ENCODE measurements at places on chromosomes 3 and 15.

GRCh38 chr3:15440891-15441290, 13.5 kb downstream of the EAF1 start:
- no peak for DNase-seq

- DNase-seq = no peak
Measured at GRCh38 chr15:87736401-87736800, 520.1 kb downstream of the NTRK3 start.

GRCh38 chr3:195462308-195462610, 19.4 kb upstream of the ACAP2 start:
- DNase-seq = no peak

DNA sequence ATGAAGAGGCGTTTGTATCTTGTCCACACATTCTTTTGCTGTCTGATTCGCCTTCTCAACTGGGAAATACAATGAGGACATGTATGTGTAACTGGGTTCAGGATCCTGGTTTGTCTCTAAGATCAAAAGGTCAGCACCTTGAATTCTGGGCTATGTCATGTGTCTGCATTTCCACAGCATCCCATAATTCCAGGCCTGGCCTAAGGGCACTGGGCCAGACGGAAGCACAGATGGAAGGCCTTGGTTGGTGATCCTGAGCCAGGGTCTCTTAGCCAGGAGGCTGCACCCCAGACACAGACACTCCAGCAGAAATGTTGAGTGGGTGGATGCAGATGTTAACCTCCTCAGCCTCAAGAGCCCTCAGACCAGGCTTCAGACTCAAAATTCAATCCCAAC, 23.7 kb upstream of the HERC1 start:
- no peak for DNase-seq

DNA sequence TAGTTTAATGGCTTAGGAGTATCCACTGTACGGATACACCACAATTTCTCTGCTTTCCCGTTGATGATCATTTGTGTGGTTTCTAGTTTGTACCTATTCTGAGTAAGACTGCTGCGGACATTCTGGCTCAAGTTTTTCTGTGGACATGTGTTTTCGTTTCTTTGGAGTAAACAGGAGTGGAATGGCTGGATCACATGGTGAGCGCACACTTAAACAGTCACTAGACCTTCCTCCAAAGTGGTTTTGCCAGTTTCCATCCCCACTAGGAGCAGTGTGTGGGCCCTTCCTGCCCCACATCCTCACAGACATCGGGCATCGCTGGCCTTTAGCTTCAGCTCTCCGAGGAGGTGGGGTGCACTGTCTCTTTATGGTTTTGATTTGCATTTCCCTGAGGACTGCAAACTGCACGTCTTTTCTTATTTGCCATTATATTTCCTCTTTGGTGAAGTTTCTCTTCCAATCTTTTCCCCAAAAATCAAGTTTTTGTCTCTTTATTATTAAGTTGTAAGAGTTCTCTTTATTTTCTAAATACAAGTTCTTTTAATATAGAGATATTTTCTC, 94.1 kb downstream of the VGLL4 start:
- no peak for DNase-seq

GRCh38 chr3:45922950-45923590, 20.2 kb upstream of the CXCR6 start:
- DNase-seq = no peak

- no peak for DNase-seq
Measured at GRCh38 chr3:114760679-114761078, 386.4 kb downstream of the ZBTB20 start.

- DNase-seq = no peak
Measured at GRCh38 chr15:70417535-70417934, 319.8 kb upstream of the TLE3 start.

- no peak for DNase-seq
Measured at GRCh38 chr15:62164396-62165103, 535 bp downstream of the C2CD4B start.

DNA sequence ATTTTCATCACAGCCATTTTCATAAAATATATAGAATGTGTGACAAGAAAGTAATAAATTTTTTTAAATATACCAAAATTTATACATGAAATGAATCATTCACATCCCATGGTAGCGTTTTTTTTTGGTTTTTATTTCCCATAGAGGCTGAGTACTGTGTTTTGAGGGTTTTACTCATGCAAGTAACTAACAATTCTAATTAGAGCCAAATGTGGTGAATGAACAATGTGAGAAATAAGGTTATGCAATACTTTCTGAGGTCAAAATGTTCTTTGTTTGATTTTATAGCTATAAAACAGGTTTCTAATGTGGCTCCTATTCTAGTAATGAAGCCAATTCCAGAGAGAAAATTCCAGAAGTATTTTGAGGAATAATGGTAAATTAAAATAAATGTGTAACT, 386.8 kb downstream of the TBC1D5 start:
- DNase-seq = no peak

DNA sequence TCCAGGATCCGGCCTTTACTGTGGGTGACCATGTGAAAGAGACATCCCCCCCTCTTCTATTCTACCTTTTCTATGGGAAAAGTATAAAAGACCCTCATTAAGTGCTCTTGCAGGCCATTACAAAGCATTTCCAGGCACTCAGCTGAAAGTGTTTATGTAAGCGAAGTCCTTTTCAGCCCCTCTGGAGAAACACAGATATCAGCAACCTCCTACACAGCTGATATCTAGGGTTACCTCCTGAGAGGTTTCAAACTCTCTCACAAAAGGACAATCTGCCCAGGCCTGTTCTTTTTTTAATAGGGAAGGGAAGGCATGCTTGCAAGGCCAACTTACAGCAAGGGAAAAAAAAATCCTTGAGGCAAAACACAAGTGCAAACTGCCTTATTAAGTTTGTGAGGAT, 12.6 kb downstream of the ETV5 start:
- DNase-seq = no peak

DNA sequence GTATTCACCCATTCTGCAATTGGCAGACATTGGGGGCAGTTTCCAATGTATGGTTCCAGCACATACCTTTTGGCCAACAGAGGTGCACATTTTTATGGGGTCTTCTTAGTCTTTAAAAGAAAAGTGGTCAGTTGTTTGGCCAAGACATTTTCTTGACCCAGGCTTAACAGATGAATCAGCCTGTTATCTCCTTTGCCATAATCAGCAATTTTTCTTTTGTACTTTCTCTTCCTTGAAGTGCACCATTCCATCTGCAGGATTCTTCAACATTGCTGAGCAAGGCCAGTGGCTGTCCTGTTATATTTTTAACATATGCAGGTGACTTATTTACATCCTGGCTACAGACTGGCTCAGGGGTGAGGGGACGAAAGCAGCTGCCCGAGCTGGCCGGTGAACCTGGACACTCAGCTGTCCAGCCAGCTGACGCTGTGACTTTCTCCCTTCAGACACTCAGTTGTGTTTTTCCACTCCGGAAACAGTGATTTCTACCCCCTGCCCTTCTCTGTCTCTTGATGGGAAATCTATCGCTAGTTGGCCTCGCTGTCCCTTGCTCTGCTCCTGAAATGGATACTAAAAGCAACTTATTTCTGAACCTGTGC, 96.5 kb upstream of the TNFAIP8L3 start:
- DNase-seq = no peak

DNA sequence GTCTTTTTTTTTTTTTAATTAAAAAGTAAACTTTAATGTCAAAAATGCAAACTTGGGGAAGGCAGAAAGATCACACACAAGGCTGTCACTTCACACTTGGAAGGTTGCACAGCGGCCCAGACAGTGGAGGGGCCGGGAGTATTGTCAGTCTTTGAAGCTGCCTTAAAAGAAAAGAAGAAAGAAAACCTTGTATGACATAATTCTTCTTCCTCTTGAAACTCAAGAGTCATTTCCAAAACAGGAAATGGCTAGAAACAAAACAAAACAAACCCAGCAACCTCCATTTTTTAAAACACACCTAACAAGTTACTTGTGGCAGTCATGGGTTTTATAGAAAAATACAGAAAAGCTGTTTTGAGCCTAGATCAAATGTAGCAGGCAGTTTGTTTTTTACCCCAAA, 68.1 kb upstream of the MAGI1 start:
- DNase-seq = no peak

GRCh38 chr3:58471025-58471887, 20.6 kb upstream of the KCTD6 start:
- no peak for DNase-seq

GRCh38 chr3:129211772-129212171, 28.1 kb upstream of the CNBP start:
- no peak for DNase-seq

DNA sequence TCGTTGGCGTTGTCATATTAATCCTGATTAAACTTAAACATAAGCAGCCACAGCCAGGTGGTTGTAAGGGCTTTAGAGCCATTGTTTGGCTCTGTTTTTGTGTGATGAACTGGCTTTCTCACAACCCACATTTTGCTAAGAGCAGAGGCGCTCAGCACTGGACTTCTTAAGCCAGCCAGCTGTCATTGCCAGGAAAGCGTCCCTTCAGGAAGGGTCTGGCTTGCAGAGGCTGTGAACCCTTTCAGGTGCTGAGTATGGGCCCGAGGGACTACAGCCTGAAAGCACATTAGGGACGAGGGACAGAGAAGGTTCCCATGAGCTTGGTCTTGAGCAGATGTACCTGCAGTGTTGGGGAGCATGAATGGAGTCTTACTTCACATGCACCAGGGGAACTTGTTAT, 112.3 kb downstream of the CHCHD6 start:
- no peak for DNase-seq

- DNase-seq = no peak
Measured at GRCh38 chr3:98032265-98032664, 2.9 kb downstream of the GABRR3 start.

DNA sequence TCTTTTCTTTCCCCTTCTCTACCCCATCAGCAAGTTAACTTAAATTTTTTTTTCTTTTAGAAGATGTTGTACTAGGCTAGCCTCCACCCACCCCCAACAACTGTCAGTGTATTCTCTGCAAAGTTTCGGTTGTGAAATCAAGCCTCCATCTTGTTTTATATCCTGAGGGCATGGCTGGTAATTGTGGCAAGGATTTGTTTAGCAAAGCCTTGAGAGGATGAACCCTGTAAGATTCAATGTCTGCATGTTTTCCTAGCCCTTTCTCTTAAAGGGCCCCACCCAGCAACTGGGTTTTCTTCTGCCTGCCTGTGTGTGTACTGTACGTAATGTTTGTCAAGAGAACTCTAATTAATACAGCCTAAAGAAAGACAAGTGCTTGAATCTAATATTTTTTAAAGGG, 475.3 kb downstream of the FHIT start:
- DNase-seq = no peak

GRCh38 chr3:74906181-74906580, 291.7 kb upstream of the CNTN3 start:
- DNase-seq = no peak

GRCh38 chr15:96402403-96402802, 71.9 kb downstream of the NR2F2 start:
- no peak for DNase-seq

GRCh38 chr15:58546066-58546591, 114.3 kb downstream of the LIPC start:
- DNase-seq = no peak
